PC-9 (cell line): ENCODE measurements at places on chromosomes 1 and 21.

DNA sequence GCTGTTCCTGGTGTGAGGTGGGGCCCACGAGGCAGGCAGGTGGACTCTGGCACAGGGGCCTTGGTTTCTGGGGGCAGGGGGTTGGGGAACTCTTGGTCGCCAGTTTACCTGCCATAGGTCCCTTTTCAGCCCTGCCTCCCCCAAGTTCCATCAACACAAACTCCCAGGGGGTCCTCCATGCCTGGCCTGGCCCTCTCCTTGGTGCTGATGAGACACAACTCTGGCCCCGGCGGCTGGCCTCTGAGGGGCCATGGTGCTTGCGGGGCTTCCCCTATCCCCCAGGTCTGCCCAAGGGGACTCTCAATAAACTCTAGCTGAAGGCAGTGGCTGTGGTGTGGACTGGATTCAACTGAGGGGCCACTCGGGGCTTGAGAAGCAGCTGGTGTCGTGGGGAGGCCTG, 16.0 kb downstream of the HTR6 start:
- DNase-seq = no peak

DNA sequence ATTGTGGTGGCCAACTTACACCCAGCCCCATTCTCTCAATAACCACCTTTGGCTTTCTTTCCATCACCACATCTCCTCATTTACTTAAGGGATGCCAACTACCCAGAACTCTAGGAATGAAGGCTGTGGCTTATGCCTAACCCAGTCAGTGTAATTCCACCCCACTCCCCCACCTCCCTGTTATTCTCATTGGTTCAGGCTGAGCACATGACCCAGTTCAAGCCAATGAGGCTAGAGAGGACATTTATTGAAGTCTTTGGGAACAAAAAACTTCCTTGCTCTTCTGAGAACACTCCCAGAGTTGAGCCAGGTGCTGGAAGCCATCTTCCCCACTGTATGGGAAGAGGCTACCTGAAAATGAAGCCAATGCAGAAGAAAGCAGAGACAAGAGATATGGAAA, 22.8 kb upstream of the CD2 start:
- DNase-seq = no peak

- DNase-seq = no peak
Observed at GRCh38 chr1:64921771-64922170, 44.6 kb downstream of the JAK1 start.

- no peak for DNase-seq
Observed at GRCh38 chr1:115982400-115982799, 6.1 kb downstream of the SLC22A15 start.

DNA sequence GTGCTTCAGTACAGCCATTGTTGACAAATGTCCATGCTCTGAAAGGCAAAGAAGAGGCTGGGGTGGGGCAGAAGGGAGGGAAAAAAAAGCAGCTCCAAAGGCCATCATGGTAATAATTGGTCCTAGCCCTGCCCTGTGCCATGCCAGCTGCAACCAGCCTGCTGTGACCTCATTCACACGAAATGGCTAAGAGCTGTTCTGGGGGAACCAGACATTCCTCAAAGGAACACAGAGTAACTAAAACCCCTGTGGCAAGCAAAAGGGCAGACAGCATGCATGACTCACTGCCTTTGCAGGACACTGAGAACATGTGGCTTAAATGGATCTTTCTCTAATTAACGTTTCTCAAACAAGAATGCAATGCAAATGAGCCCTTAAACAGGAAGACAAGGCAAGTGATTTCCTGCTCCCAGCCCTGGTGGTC, 42.3 kb downstream of the STYXL2 start:
- DNase-seq = peak; percentile 31

DNA sequence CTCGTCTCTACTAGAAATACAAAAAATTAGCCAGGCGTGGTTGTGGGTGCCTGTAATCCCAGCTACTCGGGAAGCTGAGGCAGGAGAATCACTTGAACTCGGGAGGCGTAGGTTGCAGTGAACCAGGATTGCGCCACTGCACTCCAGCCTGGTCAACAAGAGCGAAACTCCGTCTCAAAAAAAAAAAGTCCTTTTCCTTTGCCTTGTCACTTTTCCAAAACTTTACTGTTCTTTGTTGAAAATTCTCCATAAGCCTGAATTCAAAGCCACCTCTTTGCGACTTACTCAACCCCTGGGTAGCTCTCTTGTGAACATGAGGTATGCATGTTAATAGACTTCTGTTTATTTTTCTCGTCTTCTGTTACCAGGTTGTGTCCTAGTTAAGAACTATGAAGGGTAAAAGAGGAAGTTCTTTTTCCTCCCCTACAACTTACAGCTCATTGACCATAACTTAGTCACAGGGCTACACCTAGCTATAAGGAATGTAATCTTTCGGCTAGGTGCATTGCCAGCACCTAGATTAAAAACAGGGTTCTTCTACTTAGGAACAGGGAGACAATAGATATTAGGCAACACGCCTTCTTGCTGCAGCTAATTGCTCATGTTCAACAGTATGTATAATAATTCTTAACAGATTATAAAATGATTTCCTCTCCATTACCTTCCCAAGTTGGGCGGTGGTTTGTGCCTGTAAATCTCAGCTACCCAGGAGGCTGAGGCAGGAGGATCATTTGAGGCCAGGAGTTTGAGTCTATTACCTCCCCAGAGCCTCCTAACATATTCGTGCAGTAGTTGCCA, 40.9 kb downstream of the PTAFR start:
- peak; percentile 42 for DNase-seq

GRCh38 chr1:55571767-55572166, 356.6 kb upstream of the USP24 start:
- DNase-seq = no peak

GRCh38 chr1:1614204-1614953, 921 bp upstream of the MIB2 start:
- DNase-seq = peak; percentile 51

- no peak for DNase-seq
Observed at GRCh38 chr1:43382027-43382779, 7.4 kb downstream of the MED8 start.

DNA sequence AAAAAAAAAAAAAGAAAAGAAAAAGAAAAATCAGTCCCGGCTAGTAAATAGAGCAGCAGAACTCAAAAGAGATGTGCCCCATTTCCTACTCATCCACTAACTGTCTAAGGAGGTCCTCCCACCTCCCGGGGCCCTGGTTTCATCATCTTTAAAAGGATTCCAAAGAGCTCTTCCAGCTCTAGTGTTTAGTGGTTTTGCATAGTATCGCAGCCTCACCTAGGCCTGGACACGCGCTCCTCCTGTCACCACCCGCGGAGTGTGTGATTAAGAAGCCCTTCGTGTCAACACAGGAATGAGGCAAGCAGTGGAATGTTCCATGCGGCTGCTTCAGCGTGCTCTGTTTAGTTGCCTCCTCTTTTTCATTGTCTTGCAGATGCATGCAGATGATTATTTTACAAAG, 49.0 kb downstream of the LBR start:
- DNase-seq = no peak

GRCh38 chr1:71861022-71861421, 421.3 kb downstream of the NEGR1 start:
- DNase-seq = peak; percentile 35

GRCh38 chr1:32774950-32775634, 42.1 kb downstream of the YARS1 start:
- peak; percentile 55 for DNase-seq

GRCh38 chr1:38092256-38092655, 45.7 kb upstream of the POU3F1 start:
- DNase-seq = no peak

DNA sequence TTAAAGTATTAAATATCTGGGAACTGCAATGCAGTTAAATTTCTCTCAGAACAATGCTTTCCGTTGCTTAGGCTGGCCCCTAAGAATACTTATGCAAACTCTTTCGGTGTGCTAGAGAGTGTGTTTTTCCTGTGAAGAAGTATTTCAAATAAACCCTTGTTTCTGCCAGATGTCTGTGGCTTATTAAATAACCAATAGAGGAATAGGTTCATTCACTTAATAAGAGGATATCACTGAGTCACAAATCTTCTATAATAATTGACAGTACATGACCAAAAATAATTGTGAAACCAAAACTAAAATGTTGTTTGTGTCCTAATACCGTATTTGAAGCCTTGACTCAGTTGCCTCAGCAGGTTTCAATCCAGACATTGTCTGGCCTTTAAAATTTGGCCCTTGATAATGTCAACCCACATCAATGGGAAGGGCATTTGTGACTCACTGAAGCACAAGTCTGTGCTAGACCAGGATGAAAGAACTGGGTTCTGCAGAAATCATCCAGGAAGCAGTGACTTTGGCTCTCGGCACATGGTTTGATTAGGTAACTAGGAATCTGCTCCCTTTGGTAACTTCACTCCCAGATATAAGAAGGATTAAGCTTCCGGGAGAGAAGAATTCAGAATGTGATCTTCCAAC, 104.2 kb upstream of the BARHL2 start:
- no peak for DNase-seq
